T-helper 1 cell treated with Interleukin-12 subunit alpha and Interleukin-12 subunit beta and Interleukin-4 antibody, amounts not matched to agents 30 ng/mL and 1 ng/mL, for 36 hours (primary cell): ENCODE measurements at places on chromosomes 12 and 14. TPM values are rescaled to one million over a fixed set of nuclear protein-coding genes. Genes with fewer than 3 reads are reported as not detected.

NEUROD4 gene
- total RNA-seq = not detected in 2 replicates

SERPINA12 gene
- total RNA-seq = not detected in 2 replicates

TNS2 gene
- total RNA-seq = 1.7 and 2.5 TPM in 2 replicates

PTPN6 gene
- 189 and 193 TPM in 2 replicates for total RNA-seq

MAP3K9 gene
- total RNA-seq = 5.0 and 5.7 TPM in 2 replicates

SLC17A8 gene
- not detected in 2 replicates for total RNA-seq

GPR65 gene
- total RNA-seq = 13.5 and 13.8 TPM in 2 replicates

HIP1R gene
- total RNA-seq = 24.5 and 24.9 TPM in 2 replicates

PIANP gene
- total RNA-seq = 0.22 and 0.49 TPM in 2 replicates

KRT4 gene
- total RNA-seq = not detected in 2 replicates

PPP1R1A gene
- total RNA-seq = not detected in 2 replicates

WSB2 gene
- total RNA-seq = 72.1 and 79.8 TPM in 2 replicates

TDRD9 gene
- total RNA-seq = not detected in 2 replicates

TAS2R8 gene
- total RNA-seq = not detected in 2 replicates

CPNE6 gene
- total RNA-seq = not detected in 2 replicates

MGST1 gene
- 0.27 and 0.46 TPM in 2 replicates for total RNA-seq

ANG gene
- total RNA-seq = 1.1 and 1.6 TPM in 2 replicates

OTX2 gene
- not detected in 2 replicates for total RNA-seq

COCH gene
- 0.20 and 0.51 TPM in 2 replicates for total RNA-seq

GSC gene
- total RNA-seq = not detected in 2 replicates
